Melanocyte of skin (primary cell): ENCODE measurements at places on chromosomes 5 and 9. TPM values are rescaled to one million over a fixed set of nuclear protein-coding genes. Genes with fewer than 3 reads are reported as not detected.

SPINK4 gene
- not detected in 2 replicates for total RNA-seq

PTGS1 gene
- total RNA-seq: under 0.01 and 1.5 TPM in 2 replicates

CDX1 gene
- total RNA-seq: not detected in 2 replicates

PTCH1 gene
- 5.2 and 12.0 TPM in 2 replicates for total RNA-seq

TAL2 gene
- not detected in 2 replicates for total RNA-seq

TMC1 gene
- total RNA-seq: not detected in 2 replicates

SMIM15 gene
- 17.2 and 29.8 TPM in 2 replicates for total RNA-seq

DRD1 gene
- total RNA-seq: 0.15 TPM in 1 of 2 replicates, not detected in the other

CBY3 gene
- 0.36 TPM in 1 of 2 replicates, not detected in the other for total RNA-seq

MYMK gene
- not detected in 2 replicates for total RNA-seq

G3BP1 gene
- 366 and 421 TPM in 2 replicates for total RNA-seq

PRPF4 gene
- total RNA-seq: 19.6 and 28.4 TPM in 2 replicates

SLC6A19 gene
- not detected in 2 replicates for total RNA-seq

SMU1 gene
- 39.6 and 42.9 TPM in 2 replicates for total RNA-seq

TXNDC8 gene
- total RNA-seq: not detected in 2 replicates

TMEM215 gene
- total RNA-seq: under 0.01 TPM in 2 replicates

SPARC gene
- 998 and 1,116 TPM in 2 replicates for total RNA-seq

TUBB4B gene
- 79.6 and 123 TPM in 2 replicates for total RNA-seq

DEPDC1B gene
- 7.9 and 8.7 TPM in 2 replicates for total RNA-seq

SPRY4 gene
- 17.0 and 18.3 TPM in 2 replicates for total RNA-seq

PAEP gene
- total RNA-seq: 4.9 and 10.0 TPM in 2 replicates

SERF1A gene
- 6.2 and 12.0 TPM in 2 replicates for total RNA-seq

ISL1 gene
- total RNA-seq: not detected in 2 replicates

PCDHA10 gene
- total RNA-seq: under 0.01 TPM in 1 of 2 replicates, not detected in the other

PCDHB10 gene
- under 0.01 TPM in 1 of 2 replicates, not detected in the other for total RNA-seq

SLC34A1 gene
- 0.69 TPM in 1 of 2 replicates, not detected in the other for total RNA-seq

SAXO1 gene
- under 0.01 TPM in 2 replicates for total RNA-seq

NR4A3 gene
- total RNA-seq: 7.2 and 8.3 TPM in 2 replicates

REEP2 gene
- total RNA-seq: 3.0 and 4.2 TPM in 2 replicates

SPATA31A3 gene
- total RNA-seq: not detected in 2 replicates

LIFR gene
- total RNA-seq: 1.5 and 1.7 TPM in 2 replicates

SCGB3A2 gene
- total RNA-seq: not detected in 2 replicates

BTNL3 gene
- not detected in 2 replicates for total RNA-seq

BTF3 gene
- total RNA-seq: 217 and 319 TPM in 2 replicates

EIF4E1B gene
- total RNA-seq: not detected in 2 replicates

SET gene
- 385 and 478 TPM in 2 replicates for total RNA-seq

MLLT3 gene
- 14.8 and 29.1 TPM in 2 replicates for total RNA-seq

NOTCH1 gene
- total RNA-seq: 9.6 and 16.7 TPM in 2 replicates
